Iris pigment epithelial cell (primary cell): ENCODE measurements at places on chromosomes 13 and 19.

- DNase-seq: peak; percentile 94
These were observed 69.1 kb downstream of the CAB39L start for GRCh38 chr13:49374585-49375290.

DNA sequence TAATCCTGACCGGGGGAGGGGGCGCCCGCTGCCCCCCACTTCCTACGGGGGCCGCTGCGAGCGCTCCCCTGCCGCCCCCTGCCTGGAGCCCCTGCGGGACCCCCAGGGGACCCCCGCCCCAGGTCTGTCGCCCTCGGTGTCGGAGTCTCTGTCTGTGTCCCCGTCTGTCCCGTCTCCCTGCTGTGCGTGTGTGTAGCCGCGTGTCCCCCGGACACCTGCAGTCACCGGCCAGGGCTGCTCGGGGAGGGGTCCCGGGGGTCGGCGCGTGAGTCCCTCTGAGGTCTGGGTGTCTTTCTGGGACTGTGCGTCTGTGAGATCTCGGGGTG is 7.7 kb upstream of the NFIC start:
- no peak for DNase-seq

GRCh38 chr19:30997222-30997621 is 352.0 kb downstream of the TSHZ3 start:
- DNase-seq: no peak

DNA sequence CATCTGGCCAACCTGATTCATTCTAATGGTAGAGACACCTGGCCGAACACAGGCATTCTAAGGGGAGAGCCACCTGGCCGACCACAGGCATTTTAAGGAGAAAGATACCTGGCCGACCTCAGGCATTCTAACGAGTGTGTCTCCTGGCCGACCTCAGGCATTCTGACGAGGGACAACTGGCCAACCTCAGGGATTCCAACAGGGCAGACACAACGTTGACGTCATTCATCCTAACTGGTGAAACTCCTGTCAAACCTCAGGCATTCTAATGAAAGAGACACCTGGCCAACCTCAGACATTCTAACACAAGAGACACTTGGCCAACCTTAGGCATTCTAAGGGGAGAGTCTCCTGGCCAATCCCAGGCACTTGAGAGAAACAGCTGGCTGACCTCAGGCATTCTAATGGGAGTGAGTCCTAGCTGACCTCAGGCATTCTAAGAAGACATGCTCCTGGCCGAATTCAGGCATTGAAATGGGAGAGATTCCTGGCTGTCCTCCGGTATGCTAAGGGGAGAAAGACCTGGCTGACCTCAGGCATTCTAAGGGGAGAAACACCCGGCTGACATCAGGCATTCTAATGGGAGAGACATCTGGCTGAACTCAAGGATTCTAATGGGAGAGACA is 1352.5 kb downstream of the UQCRFS1 start:
- no peak for DNase-seq

GRCh38 chr13:58376349-58376748 is 744.8 kb downstream of the PCDH17 start:
- DNase-seq: no peak

GRCh38 chr13:21025539-21025938 is 35.8 kb downstream of the LATS2 start:
- no peak for DNase-seq

GRCh38 chr19:45451131-45451849 is 16.5 kb upstream of the FOSB start:
- peak; percentile 77 for DNase-seq

DNA sequence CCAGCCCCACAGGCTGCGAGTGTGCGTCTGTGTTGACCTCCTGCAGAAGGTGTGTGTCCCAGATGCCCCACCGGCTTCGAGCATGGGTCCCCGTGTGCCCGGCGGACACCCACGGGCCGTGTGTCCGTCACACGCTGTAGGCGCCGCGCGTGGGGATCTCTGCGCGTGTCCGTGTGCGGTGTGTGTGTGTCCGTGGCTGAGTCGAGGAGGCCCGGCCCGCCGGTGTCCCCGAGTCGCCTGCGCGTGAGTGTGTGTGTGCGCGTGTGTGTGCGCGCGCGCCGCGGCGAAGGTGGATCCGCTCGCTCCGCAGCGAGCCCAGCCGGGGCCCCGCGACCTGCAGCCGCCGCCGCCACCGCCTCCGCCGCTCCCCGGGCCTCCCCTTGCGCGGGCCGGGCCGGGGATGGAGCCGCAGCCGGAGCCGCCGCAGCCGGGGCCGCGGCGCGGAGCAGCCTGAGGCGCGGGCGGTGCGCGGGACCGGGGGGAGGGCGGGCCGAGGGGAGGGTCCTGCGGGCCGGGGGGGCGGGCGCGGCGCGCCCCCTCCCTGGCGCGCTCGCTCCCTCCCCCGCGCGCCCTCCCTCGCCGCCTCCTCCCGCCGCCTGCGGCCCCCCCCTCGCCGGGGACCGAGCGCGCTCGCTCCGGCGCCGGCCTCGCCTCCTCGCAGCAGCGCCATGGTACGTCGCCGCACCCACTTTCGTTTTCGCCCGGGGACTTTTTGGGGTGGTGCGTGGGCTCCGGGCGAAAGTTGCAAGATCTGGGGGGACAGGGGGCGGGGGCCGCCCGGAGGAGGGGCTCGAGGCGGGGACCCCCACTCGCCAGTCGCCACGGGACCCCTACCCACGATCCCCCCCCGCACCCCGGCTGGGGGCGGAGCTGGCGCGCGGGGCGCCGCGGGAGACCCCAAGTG is 7.1 kb upstream of the NFIC start:
- DNase-seq: peak; percentile 59

DNA sequence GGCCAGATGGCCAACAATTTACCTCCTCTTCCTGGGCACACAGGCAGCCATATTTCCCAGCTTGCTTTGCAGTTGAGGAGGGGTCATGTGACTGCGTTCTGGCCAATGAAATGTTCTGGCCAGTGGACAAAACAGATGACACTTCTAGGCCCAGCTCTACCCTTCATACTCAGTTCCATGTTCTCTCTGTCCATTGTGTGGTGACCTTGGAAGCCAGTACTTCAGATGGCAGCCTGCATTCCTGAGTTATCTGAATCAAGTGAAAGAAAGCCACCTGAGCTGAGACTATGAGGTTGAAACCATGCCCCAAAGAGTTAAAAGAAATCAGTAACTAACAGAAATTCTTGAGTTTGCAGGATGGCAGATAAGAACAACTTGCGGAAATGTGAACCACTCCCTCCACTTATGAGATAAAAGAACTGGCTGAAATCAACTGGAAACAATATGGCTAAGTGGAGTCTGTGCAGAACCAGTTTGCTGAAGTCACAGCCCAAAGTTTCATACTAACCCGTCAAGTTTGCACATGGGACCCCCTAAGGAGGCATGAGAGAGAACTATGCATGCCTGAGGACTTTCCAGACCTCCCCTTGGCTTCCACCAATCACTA is 8.1 kb downstream of the FAM187B start:
- DNase-seq: no peak

DNA sequence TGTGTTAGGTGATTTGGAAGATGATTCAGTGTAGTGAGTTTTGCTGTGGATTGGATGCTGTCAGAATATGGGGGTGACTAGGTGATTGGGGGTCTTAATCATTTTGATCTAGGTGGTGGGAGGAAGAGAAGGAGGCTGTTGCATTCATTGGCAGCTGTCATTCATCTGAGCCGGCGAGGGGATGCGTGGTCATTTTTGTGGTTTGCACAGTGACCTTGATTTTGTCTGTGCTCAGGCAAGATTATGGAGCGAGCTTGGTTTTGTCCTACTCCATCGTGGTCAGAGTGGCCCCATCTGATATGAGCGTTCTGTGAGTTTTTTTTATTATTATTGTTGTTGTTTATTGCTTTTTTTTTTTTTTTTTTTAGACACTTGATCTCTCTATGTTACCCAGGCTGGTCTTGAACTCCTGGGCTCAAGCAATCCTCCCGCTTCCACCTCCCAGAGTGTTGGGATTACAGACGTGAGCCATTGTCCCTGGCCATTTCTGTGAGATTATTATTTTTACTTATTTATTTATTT is 42.0 kb downstream of the SPTBN4 start:
- no peak for DNase-seq

- DNase-seq: peak; percentile 23
These were observed 930.5 kb upstream of the MIR17HG start for GRCh38 chr13:90416938-90417337.

- no peak for DNase-seq
These were observed 945 bp upstream of the CPAMD8 start for GRCh38 chr19:17027535-17027975.

- DNase-seq: no peak
These were observed 42.1 kb downstream of the PTPRS start for GRCh38 chr19:5298471-5298901.

DNA sequence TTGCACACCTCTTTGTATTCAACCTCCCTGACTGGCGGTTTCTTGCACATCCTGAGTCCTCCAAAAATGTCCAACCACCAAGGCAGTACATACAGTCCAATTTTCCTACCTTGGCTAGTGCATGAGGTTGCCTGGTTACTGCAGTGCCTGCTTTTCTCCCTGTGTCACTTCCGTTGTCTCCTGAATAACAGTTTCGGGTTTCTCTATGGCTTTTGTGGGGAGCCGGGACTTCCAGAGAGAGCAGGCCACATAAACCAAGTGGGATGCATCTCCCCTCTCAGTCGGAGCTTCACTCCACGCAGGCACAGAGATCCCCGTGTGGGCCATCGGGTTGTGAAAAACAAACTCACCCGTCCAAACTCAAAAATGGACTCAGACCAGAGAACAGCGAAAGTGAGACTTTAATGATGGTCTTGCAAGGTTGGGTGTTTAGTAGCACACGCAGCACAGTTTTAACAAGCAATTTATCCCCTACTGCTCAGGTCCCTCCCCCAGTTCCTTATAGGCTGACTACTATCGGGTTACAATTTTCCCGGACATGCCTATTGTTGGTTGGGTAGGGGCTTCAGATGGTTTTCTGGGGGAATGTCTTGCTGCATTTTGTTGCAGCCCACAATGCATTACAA is 173.1 kb downstream of the POU4F1 start:
- no peak for DNase-seq

DNA sequence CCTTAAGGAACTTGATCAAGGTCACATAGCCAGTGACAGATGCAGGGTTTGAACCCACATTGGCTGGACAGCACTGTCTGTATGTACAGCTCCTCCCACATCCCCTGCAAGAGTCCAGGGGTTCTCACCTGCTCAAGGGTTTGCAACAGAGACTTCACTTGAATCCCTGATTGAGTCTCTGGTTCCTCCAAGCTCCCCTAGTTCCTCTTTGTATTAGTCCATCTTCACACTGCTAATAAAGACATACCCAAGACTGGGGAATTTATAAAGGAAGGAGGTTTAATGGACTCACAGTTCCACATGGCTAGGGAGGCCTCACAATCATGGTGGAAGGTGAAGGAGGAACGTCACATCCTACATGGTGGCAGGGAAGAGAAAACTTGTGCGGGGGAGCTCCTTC is 72.8 kb upstream of the CLDN10 start:
- no peak for DNase-seq

DNA sequence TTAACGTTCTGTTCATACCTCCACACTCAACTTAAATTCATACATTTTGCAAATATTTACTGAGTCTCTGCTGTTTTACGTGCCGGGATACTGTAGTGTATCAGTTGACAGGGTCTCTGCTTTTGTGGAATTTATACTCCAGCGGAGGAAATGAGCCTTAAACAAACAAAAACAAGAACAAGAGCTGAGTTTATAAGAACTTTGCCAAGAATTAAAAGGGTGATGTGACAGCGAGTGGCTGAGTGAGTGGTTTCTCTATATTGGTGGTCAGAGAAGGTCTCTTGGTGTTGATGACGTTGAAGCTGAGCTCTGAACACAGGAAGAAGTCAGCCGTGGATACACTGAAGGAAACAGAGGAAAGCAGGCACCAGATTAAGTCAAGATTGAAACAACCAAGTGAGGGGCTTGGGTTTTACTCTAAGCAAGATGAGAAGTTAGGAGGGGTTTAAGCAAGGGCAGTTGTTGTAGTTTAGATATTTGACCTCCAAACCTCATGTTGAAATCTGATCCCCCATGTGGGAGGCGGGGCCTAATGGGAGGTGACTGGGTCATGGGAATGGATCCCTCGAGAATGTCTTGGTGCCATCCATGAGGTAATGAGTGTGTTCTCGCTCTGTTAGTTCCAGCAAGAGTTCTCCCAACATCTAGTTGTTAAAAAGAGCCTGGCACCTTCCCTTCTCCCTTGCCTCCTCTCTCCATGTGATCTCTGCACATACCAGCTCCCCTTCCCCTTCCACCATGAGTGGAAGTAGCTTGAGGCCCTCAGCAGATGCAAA is 248.3 kb downstream of the DCLK1 start:
- peak; percentile 51 for DNase-seq

DNA sequence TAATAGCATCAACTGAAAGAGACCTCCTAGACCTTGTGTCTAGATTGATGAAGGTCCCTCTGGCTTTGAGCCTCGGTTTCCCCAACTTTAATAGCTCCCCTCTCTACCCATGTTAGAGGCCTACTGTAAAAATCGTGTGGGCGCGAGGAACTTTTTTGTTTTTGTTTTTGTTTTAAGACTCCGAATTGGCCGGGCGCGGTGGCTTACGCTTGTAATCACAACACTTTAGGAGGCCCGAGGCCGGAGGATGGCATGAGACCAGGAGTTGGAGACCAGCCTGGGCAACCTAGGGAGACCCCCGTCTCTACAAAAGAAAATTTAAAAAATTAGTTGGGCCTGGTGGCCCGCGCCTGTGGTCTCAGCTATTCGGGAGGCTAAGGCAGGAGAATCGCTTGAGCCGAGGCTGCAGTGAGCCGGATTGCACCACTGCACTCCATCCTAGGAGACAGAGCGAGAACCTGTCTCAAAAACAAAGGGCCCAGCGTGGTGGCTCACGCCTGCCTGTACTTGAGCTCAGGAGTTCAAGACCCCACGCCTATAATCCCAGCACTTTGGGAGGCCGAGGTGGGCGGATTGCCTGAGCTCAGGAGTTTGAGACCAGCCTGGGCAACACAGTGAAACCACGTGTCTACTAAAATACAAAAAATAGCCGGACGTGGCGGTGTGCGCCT is 858 bp upstream of the PPP6R1 start:
- DNase-seq: peak; percentile 16

GRCh38 chr19:1851654-1852580 is 3.6 kb upstream of the REXO1 start:
- no peak for DNase-seq

DNA sequence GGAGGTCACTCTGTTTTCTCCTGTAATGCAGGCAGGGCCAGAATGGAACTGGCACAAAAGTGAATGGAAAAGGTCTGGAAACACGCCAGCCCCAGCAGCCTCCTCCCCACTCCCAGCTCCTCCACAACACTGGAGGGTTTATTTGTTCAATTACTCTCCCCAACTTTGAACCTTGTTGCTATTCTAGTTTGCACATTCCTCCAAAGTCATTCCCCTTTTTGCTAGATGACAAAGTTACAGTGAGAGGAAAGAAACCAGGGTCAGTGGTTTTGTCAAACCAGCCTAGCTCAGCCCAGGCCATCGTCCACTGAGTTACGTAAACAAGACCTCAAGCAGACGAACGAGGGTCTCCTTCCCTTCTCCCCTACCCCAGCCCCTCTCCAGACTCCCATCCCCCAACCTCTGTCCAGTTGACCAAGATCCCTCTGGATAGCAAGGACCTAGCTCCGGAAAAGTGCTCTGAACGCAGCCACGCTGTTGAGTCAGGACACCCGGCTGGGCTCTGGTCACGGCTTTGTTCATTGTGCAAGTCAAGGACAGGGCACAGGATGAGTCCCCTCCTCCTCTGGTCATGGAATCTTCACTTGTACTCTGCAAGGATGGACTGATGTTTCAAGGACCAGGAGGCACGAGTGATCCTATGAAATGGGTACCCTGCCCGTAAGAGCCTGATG is 180.0 kb downstream of the USP12 start:
- no peak for DNase-seq

GRCh38 chr19:9956956-9957355 is 20.6 kb upstream of the OLFM2 start:
- no peak for DNase-seq
